Upper lobe of right lung (tissue), 1 donor: ENCODE measurements at places on chromosomes 5 and 9.

DNA sequence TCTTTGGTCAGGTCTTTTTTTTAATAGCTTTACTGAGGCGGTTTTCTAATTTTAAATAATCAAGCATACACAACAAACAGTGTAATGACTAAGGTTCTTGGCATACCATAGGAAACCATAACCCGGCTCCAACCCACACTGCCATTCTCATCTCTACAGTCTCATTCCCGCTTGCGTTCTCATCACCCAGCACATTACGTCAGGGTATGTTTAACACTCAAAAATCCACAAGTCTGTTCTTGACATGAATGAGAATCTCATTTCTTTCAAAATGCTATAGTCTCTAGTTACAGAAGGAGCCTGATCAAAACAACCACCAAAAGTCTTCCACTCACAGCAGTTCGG lies 505 bp downstream of the C5orf34 start:
- DNase-seq: no peak

DNA sequence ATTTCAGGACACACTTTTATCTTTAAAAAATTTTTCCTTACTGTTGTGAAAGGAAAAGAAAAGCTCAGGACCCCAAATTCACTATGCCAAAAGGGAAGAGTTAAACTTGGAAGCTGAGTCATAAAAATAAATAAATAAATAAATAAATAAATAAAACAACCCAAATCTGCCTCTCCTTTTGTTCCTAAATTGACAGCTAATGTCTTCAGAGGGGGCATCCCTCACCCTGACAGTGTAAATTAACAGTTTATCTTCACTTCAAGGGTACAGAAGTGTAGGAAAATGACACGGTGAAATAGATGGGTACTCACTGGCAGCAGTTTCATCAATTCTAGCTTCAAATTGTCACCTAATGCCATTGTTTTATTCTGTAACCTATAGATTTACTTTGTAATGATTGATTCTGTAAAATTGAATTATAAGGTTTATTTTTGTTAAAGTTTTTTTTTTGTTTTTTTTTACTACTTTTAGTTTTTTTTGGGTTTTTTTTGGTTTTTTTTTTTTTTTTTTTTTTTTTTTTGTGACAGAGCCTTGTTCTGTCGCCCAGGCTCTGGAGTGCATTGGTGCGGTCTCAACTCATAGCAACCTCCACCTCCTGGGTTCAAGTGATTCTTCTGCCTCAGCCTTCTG lies 18.5 kb upstream of the ANXA1 start:
- no peak for DNase-seq

- no peak for DNase-seq
Observed at GRCh38 chr5:76715486-76715735, 515 bp upstream of the F2R start.

- DNase-seq: no peak
Observed at GRCh38 chr9:93267091-93267541, 83.2 kb downstream of the WNK2 start.

GRCh38 chr9:78574354-78575045 lies 277.6 kb downstream of the PSAT1 start:
- no peak for DNase-seq

DNA sequence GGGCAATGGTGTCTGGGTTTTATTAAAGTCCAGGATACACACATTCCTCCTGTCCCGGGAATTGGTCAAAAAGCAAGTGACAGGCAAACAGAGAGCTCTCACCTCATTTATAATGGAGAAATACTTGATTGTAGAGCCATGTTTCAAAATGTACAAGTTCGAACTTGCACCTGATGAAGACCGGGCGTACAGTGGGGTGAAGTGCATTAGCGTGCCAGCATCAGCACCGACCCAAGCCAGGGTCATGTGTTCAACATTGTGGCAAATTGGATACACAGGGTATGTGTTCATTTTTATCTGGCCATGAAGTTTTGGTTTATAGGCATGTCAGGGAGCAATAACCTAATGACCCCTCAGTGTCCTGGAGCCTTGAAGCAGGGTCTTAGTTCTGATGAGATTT lies 472.5 kb downstream of the IRX1 start:
- DNase-seq: no peak

DNA sequence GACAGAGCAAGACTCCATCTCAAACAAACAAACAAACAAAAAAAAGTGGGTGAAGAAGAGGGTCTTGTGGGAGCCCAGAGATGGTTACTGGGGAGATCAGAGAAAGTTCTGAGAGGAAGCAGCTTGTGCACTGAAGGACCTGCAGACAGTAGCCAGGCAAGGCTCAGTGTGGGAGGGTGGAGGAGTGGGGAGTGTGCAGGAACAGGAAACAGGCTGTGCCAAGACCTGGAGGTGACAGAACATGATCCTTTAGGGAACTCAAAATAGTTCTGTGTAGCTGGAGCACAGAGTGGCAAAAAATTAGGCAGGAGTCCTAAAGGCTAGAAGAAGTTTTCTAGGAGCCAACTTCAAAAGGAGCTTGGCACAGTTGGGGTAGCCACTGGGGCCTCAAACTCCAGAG lies 19.2 kb upstream of the NANS start:
- DNase-seq: no peak

- no peak for DNase-seq
Observed at GRCh38 chr5:160029540-160030139, 20.7 kb downstream of the TTC1 start.

DNA sequence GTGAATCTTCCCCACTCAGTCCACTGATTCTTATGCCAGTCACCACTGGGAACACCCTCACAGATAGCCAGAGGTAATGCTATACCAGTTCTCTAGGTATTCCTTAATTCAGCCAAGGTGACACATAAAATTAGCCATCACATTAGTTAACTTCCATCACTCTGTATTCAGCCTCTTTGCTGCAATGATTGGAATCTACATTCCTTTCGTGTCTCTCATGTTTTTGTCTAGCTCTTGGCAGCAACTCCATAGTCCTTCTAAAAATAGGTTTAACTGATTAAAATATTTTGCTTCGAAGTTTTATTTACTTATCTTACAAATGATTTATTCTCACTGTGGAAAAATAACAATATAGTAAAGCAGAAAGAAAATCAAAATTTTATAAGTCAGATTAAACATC lies 19.6 kb upstream of the RNF20 start:
- DNase-seq: no peak

- DNase-seq: no peak
Observed at GRCh38 chr9:128104171-128104618, 23.3 kb downstream of the PTGES2 start.

DNA sequence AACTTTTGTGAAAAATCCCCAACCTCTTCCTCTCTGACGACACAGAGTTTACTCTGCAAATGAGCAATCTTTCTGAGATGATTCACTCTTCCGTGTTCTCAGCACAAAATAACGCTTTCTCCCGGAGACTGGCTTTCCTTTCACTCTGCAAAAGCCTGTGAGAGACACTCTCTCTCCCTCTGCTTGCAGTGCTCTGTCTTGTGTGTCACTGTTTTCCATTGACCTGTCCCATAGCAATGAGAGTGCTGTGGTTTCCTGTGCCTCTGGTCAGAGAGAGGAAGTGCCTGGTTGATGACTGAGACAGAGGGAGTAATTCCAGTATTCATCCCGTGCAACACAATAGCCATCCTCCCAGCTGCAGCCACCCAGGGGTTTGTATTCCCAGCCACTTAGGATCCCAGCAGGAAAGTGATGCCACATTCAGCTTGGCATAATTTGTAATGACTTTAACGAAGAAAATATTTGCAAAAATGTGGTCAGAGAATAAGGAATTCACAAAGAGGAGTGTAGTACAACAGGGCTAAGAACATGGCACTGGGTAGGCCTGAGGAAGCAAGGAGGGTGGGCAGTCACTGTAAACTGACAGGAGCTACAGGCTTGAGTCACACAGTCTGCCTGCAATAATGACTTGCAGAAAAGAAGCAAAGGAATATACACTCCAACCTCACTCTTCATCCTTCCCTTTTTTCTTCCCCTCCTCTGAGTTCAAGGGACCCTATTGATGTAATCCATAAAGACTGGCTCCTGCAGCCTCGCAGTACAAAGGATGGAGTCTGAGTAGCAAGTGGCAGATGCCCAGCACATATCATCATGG lies 463.5 kb upstream of the RGMB start:
- no peak for DNase-seq

DNA sequence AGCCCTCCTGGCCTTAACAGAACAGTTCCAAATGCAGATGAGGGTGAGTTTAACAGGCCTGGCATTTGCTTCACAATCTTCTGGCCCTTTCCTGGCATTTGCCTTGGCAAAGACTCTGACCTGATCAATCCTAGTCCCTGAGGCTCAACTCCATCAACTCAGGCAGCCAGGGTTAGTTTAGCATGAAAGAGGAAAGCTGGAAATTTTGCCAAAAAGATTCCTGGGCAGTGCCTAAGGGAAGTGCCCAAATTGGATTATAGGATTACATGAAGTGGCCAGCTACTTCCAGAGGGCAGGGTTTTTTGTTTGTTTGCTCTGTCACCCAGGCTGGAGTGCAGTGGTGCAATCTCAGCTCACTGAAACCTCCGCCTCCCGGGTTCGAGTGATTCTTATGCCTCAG lies 36.8 kb downstream of the PCDHAC2 start:
- no peak for DNase-seq

DNA sequence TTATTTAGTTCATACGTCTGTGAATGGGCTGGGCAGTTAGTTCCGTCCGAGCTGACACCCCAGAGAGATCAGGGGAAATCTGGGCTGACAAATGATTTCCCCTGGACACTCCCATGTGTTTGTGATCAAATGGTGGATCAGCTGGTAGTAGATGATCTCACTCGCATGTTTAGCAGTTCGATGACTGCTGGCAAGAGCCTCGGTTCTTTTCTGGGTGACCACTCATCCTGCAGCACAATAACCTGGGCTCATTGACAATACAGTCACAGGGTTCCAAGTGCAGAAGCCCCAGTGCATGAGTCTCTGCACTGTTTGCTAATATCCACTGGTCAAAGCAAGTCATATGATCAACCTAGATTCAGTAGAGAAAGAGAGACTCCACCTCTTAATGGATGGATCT lies 155.9 kb downstream of the NR2F1-AS1 start:
- DNase-seq: no peak

DNA sequence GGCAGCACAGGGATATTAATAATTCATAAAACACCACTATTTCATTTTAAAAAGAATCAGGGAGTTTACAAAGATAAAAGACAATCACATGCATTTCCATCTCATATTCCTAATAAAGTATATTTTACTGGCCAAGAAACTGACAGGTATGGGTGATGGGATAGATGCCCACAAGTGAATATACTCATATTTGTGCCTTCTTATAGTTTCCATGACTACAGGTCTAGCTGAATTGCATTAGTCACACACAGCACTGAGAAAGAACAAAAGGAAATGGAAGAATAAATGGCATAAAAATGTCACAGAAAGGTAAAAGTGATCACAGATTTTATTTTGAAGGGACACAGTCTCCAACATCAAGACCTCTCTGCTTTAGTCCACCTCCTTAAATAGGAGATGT lies 193.5 kb downstream of the PLK2 start:
- DNase-seq: no peak

GRCh38 chr9:96131825-96132224 lies 170.2 kb downstream of the HSD17B3 start:
- no peak for DNase-seq

DNA sequence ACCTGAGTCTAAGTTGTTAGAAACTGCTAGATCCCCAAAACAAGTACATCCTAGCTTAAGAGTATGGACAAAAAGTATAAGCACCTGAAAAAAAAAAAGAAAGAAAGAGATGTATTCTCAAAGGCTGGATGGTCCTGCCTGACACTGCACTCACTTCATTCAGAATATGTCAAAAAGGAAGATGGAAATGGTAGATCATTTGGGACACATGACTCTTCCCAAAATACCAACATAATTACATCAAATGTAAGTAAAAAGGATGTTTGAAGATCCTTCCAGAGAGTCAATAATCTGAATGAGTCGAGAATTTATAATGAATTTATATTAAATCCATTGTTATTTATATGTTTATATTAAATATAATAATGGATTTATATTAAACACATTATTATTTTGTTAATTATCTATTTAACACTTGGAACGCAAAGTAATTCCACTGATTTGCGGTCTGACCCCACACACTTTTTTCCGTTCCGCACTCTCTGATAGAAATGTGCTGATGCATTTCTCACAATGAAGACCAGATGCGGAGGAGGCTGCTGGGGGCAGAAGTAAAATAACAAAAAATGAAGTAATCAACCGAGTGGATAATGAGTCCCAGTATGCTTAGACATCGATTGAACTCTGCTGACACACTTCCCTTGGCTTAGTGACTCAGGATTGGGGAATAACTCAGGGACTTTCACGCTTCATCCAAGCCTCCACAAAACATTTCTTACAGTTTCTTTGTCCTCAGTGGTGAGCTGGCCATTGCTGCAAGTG lies 201.2 kb downstream of the ADAMTS12 start:
- no peak for DNase-seq

DNA sequence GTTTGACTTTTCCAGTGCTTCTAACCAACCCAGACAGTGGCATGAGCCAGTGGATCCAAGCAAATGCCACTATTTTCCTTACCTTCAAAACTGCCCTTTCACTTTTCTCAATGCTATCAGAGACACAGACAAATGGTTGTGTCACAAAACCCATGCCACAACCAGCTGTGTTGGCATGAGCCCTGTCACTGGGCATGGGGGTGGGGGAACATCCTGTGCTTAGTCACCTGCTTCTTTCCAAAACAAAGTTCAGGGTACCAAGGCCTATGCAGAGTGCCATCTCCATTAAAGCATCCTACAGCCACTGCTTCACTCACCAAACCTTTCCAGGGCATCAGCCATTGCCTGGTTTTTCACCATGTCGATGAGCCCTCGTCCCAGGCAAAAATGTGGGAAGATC lies 30.1 kb downstream of the NIPSNAP3B start:
- no peak for DNase-seq

- no peak for DNase-seq
Observed at GRCh38 chr5:97534166-97534565, 351.1 kb upstream of the RIOK2 start.

GRCh38 chr9:104091708-104092107 lies 2.4 kb upstream of the SMC2 start:
- no peak for DNase-seq

- DNase-seq: peak; percentile 61
Observed at GRCh38 chr5:180787711-180788431, 14.7 kb downstream of the MGAT1 start.

DNA sequence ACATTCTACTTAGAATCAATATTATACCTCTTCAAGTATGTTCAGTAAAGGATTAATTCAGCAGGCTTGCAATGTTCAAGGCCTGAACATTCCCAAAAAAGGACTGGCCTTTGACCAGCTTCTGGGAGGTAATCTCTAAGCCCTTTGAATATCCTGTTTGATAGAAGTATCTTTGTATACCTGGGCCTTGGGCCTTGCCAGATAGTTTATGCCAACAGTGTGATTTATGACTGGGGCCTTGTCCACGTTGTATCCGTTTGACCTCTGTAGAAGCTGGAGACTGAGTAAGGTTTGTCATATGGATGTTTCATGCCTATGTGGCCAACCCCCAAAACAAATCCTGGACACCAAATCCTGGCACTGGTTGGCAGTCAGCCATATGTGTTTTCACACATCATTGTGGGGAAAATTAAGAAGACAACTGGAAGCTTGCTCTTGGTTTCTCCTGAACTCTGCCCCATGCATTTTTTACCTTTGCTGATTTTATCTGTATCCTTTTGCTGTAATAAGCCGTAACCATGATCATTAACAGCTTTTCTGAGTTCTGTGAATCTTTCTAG lies 92.1 kb downstream of the RMI1 start:
- no peak for DNase-seq
